ENCODE measurements at places on chromosomes 16 and 17. TPM values are rescaled to one million over a fixed set of nuclear protein-coding genes. Genes with fewer than 3 reads are reported as not detected.

DNA sequence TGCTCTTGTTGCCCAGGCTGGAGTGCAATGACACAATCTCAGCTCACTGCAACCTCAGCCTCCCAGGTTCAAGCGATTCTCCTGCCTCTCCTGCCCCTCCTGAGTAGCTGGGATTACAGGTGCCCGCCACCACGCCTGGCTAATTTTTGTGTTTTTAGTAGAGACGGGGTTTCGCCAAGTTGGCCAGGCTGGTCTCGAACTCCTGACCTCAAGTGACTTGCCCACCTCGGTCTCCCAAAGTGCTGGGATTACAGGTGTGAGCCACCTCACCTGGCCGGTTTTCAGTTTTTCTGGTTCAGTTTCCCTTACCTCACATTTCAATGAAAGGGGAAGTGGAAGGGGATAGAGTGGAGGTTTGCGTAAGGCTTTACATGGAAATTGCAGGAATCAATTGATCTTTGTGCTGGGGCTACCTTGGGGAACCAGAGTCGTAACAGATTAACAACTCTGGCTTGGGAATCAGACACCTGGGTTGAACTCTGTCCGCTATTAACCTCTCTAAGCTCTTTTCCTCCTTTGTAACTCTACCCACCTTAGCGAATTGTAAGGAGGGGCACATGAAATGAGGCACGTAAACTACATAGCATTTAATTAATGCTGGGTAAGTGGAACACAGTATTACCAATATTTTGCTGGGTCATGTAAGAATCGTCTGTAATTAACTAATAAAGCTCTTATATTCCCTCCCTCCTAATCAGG is 3.2 kb downstream of the MPV17L start:
- no peak for DNase-seq

DNA sequence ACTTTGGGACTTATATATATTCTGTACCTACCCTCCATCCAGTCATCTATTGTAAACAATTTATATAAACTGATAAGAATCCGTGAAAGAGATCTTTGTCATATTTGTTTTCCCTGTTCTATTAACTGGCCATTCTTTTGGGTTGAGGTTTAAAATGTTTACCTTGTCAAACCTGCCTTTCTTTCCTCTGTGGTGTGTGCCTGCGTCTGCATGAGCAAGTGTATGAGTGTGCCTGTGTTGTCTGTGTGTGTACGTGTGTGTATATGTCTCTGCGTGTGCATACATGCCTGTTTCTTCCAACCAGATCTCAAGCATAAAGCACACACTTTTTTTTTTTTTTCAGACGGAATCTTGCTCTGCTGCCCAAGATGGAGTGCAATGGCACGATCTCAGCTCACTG is 201.5 kb downstream of the C16orf95 start:
- no peak for DNase-seq

DNA sequence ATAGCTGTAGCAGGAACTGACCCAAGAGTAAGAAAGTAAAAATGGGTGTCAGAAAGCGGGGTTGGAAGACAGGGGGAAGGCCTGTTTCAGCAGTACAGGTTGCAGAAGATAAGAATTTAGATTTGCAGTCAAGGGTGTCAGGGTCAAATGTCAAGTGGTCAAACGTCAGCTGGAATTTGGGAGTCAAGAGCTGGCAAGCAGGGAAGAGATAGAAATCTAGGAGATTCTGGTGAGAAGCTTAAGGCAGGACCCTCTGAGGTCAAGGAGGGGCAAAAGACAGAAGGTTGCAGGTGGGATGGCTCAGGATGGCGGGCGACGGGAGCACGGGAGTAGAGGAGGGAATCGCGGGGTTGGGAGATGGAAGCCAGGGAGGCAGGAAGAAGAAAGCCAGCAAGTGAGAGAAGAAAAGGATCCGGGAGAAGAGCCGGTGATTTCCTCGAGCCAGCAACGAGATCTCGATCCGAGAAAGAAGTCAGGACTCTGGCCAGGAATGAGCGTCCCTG is 335 bp downstream of the SLC25A35 start:
- DNase-seq = no peak

DNA sequence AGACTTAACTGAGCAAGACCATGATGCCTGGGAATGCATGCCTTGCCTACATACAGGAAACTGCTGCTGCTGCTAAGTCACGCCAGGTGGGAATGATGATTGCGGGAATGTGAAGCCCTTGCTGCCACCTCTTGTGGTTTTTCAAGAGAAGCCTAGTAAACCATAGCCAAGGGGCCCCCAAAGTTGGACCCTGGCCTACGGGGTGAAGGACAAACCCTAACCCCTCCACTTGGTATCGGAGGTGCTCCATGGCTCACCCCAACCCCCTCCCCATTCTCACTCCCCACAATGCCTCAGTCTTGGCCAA is 233.9 kb downstream of the ZNF423 start:
- no peak for DNase-seq

DNA sequence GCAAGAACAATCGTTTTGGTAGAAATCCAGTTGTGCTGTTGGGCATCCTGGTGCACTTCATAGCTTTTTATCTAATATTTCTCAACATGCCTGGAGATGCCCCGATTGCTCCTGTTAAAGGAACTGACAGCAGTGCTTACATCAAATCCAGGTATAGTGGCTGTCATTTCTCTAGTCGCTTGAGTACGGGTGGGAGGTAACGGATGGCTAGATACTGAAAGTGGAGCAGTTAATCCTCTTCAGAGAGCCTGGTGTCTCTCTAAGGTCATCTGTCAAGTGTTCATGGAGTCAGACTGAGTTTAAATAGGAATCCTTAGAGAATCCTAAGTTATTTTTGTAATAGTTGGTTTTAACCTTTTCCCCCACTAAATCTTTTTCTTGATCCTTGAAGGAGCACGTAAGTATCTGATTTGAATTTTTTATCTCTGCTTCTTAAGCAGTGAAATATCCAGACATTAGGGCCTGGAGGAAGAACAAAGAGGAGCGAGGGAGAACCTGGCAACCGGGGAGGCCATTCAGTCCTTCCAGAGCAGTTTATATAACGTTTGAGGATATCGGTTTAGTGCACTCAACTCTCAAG is 37.2 kb downstream of the MFSD11 start:
- DNase-seq = no peak

DNA sequence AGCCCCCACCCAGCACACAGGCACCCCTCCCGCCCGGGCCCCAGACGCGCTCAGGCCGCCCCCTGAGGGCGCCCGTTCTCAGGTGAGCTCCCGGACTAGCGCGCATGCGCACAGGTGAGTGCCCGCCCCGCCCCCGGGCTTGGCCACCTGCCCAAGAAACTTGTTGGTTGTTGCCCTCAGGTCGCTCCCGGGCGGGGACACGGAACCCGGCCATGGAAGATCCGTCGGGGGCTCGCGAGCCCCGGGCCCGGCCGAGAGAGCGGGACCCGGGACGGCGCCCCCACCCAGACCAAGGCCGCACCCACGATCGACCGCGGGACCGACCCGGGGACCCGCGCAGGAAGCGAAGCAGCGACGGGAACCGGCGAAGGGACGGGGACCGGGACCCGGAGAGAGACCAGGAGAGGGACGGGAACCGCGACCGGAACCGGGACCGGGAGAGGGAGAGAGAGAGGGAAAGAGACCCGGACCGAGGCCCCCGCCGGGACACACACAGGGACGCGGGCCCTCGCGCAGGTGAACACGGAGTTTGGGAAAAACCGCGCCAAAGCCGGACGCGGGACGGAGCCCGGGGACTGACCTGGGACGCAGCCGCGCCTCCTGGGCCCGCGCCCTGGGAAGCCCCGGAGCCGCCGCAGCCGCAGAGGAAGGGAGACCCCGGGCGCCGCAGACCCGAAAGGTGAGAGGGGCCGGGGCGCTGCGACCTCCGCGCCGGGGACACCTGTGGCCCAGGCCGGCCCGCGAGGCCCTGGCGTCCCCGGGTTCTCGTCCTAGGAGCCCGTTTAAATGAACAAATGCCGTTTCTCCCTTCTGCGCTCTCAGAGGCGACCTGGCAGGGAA is at the start of gene MARVELD3:
TSS of gene MARVELD3 (plus strand) at position 167 of the 840 bp plus-strand sequence. CDS start at position 213, 46 bp downstream.
- DNase-seq = peak; percentile 39

DNA sequence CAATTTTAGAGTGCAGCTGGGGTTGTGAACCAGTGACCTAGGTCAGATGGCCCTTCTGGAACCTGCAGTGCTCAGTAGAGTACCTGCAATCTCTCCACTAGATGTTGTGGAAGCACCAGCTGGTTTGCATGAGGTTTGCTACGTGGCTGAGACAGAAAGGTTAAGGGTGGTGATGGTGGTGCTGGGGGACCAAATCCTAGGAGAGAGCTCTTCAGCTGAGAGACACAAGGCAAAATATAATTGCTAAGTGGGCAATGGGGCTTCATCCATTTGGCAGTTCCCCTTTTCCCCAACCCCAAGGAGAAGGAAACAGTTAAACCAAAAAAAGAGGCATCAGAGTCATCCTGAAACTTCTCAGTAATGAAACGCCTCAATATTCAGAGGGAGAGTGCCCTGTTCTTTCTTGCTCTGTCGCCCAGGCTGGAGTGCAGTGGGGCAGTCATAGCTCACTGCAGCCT is 13.9 kb downstream of the ITPRIPL2 start:
- no peak for DNase-seq

GRCh38 chr17:77258638-77259037 is 117.9 kb downstream of the SEC14L1 start:
- DNase-seq = no peak

DNA sequence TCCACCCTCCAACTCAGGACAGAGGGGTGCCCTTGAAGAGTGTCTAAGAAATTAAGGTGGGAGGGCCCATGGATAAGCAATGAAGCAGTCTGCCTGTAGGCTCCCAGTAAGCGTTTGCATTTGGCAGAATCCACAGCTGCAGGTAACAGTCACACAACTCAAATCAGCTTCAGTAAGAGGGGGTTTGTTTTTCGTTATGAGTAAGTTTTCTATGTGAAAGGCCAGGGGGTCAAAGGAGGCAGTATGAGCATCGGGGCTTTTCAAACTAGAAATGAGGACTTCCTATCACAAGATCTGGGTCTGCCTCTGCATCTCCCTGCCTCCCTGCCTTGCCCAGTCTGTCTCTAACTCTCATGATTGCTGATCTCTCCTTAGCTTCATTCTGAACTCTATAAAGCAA is 128.1 kb upstream of the CCL2 start:
- no peak for DNase-seq

GRCh38 chr17:27321372-27321771 is 27.5 kb downstream of the WSB1 start:
- DNase-seq = no peak

DNA sequence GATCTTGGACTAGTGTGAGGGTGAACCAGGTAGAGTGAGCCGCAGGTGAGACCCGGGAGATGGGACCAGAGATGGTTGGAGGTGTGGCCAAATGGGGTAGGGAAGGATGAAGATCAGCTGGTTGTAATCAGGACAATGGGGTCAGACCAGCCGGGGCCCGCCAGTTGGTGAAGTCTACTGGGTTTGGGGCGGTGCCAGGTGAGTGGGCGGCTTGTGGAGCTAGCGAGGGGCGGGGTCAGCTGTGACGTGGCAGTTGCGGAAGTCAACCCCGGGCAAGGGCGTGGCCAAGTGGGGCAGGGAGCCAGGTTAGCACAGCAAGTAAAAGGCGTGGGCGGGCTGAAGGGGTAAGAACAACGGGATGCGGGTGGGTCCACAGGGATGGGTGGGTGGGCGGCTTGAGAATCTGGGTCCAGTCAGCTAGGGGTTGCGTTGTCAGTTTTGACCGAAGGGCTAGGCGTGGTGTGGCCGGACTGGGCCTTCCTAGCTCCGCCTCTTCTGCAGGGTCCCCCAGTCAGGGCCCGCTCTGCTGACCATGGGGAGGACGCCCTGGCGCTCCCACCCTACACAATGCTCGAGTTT is 25.5 kb upstream of the ALKBH5 start:
- peak; percentile 68 for DNase-seq

DNA sequence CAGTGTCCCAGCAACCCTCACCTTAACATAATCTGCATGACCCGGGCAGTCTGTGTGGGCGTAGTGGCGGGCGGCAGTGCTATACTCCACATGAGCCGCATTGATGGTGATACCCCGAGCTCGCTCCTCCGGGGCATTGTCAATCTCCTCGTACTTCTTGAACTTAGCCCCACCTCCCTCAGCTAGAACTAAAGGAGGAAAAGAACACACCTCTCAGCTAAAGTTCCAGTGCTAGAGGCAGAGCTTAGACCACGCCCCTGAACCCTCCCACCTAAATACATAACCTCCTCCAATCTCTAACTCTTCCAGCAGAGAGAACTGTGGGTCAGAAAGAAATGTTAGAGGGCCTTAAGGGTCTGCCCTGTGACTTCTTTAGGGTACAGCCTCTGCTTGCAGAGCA is 855 bp downstream of the TUFM start:
- no peak for DNase-seq

DNA sequence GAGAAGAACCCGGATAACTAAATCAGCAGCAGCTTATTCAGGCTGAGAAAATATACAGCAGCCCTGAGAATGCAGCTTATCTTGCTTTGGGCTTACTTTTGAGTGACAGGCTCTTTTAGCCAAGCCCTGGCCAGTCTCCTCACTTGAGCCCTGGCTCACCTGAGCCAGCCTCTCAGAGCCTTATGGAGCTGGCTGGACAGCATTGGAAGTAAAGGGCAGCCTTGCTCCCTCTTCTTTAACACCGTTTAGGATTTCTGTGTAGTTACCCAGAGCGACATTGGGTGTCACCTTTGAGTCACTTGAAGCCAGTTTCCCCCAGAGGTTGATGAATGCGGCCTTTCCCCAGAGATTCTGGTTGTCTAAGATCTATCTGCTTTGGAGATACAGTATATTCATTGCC is 7.7 kb upstream of the NPIPB2 start:
- DNase-seq = no peak

DNA sequence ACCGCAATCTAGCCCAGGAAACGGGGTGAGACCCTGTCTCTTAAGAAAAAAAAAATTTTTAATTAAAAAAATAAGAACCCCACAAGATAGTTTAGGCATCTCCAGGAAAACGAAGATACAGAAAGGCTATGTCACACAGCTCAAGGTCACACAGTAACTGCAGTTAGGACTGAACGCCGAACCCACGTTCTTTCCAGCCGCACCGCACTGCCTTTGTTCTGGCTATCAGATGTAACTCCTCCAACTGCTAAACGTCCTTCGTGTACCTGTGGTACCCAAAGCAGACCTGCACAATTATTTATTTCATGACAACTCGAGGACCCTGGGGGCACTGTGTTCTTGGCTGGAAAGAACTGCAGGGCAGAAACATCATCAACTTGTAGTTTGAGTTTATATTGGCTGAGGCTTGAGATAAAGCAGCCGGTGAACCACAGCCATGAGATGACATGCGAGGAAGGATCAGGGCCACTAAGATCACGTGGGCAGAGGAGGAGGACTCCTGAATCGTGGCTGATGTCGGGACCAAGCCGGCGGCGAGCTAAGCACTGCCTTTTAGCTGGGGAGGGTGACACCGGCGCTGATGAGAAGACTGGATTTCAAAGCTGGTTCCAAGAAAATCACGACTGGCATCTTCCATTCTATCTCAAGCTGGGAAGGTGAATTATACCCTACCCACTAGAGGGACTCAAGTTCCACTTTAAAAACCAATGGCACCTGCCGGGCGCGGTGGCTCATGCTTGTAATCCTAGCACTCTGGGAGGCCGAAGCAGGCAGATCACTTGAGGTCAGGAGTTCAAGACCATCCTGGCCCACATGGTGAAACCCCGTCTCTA is 20.7 kb upstream of the MNT start:
- DNase-seq = no peak

The SOX9 gene
- 18.9 TPM for polyA plus RNA-seq

The C1QTNF1 gene
- 2.7 TPM for polyA plus RNA-seq

The TNFRSF17 gene
- polyA plus RNA-seq = 0.20 TPM

The C16orf92 gene
- polyA plus RNA-seq = not detected

The ABCC12 gene
- not detected for polyA plus RNA-seq
